ENCODE measurements at places on chromosomes 4 and X.

DNA sequence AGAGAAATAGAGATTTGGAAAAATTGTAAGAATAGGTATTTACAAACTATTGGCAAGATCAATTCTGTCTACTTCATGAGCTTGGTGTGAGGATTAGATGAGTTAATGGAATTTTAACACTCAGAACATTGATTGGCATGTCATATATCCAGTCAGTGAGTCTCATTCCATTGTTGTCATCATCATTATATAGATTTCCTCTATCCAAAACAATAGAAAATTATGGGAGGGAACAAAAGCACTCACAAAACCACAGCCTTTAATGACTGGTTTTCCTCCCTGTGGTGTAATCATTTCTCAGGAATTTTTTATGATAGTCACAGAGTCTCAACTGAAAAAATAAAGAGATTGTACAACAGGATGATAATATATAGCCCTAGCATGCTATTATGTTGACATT lies 21.1 kb downstream of the KLHL5 start:
- no peak for DNase-seq

DNA sequence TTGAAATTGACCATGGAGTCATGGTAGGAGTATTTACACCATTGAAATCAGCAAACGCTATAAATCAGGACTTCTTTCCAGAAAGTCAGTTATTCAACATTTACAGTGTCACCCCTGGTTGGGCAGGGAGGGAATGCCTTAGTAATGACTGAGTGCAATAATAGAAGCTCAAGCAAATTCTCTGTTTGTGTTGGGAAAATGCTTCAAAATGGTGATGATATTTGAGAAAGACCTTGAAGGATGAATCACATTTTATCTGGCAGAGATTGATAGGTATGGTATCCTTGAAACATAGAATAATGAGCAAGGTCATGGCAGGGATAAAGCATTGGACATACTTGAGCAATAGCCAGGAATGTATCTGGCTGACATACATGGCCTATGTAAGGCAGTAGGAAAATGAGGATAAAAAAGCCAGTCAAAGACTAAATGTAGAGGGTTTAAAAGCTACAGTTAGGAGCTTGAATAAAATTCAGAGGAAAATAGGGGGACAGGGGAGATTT lies 248.7 kb downstream of the FMR1NB start:
- no peak for DNase-seq

GRCh38 chrX:47933946-47934345 lies 69.8 kb downstream of the ZNF182 start:
- no peak for DNase-seq

- peak; percentile 32 for DNase-seq
Observed at GRCh38 chrX:129654652-129655546, at the start of gene APLN. Gene APLN, minus strand, starts transcription at chrX:129654956. Its CDS starts 326 bp downstream, at chrX:129654630.

GRCh38 chr4:63921561-63921960 lies 487.7 kb downstream of the TECRL start:
- DNase-seq: no peak

- no peak for DNase-seq
Observed at GRCh38 chr4:3372933-3373465, 68.8 kb upstream of the HGFAC start.

- no peak for DNase-seq
Observed at GRCh38 chr4:35772291-35772690, 472.0 kb downstream of the ARAP2 start.

DNA sequence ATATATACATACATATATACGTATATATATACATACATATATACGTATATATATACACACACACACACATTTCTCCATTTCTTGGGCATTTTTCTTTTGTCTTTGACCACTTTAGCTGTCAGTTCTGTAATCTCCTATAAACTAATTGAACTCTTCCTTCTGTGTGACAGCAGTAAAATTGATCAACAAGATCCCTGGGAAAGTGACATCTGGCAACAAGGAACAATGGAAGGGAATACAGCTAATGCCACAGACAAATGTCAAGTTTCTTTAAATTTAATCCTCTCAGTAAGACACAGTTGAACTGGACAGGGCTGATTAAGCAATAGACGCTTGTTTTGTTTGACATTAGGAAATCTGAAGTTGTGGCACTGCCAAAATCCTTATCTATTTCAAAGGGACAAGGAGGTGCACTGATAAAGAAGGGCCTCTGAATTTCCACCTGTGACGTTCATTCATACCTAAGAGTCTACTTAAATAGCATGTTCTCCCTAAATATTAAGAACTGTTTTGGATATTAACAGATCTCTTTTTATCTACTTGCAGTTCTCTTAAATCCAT lies 126.9 kb downstream of the RNF150 start:
- no peak for DNase-seq

DNA sequence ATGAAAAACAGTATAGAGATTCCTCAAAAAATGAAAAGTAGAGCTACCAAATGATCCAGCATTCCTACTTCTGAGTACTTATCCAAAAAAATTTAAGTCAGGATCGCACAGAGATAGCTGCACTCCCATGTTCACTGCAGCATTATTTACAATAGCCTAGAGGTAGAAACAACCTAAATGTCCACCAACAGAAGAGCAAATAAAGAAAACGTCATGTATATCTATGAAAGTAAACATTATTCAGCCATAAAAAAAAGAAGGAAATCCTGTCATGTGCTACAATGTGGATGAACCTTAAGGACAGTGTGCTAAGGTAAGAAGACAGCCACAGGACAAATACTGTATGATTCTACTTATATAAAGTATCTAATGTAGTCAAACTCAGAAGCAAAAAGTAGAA lies 12.4 kb downstream of the THOC2 start:
- DNase-seq: no peak

- no peak for DNase-seq
Observed at GRCh38 chr4:15385928-15386327, 41.9 kb upstream of the C1QTNF7 start.

DNA sequence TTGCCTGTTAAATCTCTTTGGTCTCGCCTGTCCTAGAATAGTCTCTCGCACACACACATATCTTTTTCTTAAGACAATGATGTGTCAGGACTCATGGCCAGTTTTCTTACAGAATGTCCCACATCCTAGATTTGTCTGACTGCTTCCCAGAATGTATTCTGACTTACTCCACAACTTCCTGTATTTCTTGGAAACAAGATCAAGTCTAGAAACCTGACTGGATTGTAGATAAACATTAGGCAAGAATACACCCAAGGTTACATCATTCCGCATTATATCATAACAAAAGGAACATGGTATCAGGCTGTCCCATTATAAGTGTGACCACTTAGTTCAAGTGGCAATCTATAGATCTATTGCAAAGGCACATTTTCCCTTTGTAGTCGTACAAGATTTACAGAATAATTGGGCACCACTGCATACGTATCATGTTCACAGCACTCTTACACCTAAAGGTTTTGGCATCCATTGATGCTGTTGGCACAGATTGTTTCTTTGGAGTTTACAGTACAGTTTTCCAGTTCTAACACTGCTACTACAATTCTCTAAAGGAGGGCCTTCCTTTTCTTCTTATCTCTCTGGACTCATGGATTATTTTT lies 56.4 kb downstream of the FBXW7 start:
- no peak for DNase-seq

- DNase-seq: no peak
Observed at GRCh38 chr4:98514741-98515469, 143.5 kb downstream of the TSPAN5 start.

DNA sequence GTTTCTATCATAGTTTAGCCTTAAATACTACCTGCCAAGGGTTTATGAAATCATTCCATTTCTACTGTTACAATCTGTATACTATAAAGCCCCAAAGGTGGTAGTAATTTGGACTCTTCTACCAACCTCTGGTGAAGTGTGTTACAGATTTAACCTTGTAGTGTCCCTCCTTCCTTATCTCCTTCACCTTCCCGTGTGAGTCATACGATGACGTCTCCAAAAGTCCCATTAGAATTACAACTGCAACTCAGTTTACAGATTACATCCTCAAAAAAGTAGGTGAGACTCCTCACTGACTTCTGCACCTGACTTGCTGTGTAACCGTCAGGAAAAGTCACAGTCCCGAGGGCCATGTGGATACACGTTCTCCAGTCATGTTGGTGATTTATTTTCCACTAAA lies 219.0 kb downstream of the DCTD start:
- DNase-seq: no peak

DNA sequence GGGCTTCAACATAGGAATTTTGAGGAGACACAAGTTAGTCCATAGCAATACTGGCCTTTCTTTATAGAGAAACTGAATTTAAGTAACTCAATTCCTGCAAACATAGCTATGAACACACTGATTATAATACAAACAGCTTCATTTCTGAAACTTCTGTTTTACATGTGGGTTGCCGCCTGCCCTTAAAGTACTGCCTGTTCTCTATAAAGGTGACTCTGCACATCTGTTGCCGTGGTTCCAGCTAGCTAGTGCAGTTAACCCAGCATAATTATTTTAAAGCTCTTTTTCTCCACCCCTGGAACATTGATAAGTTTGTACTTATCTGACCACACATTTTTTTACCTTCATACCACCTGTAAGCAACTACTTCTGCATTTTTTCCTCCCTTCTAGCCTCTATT lies 177.6 kb downstream of the NWD2 start:
- no peak for DNase-seq

DNA sequence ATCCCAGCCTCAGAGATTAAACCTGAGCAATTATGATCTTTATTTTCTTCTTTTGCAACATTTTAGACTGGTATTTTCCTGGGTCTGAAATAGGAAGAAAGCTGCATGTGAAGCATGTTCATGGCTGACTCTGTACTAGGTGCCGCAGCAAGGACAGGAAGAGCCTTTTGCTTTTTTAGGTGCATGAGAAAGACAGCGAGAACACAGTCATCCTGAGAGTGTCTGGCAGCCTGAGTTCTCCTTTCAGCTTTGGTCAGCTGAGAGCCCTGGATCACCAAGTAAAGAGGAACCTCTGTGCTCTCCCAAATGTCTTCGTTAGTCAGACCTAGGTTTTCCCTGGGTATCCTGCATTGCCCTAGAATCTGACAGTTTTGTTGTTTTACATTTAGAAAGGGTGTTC lies 29.8 kb downstream of the FAM149A start:
- no peak for DNase-seq

DNA sequence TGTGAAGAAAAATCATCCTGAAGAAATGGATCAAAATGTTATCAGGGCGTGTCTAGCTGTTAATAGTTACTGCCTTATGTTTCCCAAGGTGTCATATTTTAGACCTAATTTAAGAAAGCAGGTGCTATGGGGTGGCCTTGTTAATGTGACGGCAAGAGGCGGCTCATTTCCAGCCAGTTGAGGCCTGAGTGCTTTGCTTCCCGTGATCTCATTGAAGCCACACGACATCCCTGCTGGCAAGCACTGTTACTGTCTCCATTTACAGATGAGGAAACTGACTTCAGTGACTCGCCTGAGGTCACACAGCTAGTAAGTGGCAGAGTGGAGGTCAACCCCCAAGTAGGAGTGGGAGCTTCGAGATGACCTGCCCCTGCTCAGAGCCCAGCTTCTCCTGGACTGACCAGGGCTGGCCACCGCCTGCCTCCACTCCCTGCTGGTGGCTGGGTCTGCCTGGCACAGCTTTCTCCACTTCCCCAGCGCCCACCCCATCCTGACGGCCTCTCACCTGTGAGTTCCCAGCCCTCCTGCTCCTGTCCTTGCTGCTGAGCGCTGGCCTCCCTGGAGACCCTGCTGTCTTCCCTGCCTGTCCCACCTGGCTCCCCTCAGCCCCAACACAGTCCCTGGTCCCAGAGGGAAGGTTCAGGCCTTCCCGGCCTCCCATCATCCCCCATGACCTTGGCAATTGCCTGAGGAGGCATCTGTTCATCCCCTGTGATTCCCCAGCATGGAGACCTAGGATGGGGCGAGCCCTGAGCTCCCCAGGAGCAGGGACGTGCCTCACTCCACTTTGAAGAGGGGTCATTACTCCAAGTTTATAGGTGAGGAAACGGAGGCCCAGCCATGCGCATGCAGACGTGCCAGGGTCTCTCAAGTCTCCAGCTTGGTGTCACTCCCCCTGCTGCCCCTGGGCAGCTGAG lies 47.7 kb upstream of the SORCS2 start:
- DNase-seq: no peak

DNA sequence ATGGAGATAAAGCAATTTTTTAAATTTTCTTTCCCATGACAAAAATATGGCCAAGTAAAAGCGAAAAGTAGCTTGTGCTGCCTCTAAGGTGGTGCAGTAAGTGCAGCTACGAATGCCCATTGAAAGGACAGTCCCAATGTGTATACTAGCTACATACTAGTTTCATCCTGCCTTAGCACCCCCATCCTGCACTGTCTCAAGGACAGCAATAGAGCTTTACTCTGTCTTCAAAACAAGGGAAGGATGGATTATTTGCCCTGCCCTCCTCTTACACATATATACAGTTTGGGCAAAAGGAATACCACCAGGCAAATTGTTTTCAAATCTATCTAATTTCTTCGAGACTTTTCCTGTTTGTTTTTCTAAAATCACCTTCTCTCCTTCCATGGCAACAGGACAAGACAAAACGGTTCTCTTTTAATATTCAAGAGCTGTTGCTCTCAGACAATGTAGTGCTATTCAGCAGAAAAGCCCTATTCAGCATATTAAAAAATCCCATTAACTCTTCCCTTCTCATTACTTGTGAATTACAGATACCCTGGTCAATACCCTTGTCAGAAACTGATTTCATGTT lies 75.1 kb upstream of the SLC7A11 start:
- DNase-seq: no peak

GRCh38 chr4:22187203-22187820 lies 238.7 kb upstream of the KCNIP4 start:
- no peak for DNase-seq

GRCh38 chrX:113369056-113369455 lies 528.4 kb upstream of the AMOT start:
- DNase-seq: no peak

DNA sequence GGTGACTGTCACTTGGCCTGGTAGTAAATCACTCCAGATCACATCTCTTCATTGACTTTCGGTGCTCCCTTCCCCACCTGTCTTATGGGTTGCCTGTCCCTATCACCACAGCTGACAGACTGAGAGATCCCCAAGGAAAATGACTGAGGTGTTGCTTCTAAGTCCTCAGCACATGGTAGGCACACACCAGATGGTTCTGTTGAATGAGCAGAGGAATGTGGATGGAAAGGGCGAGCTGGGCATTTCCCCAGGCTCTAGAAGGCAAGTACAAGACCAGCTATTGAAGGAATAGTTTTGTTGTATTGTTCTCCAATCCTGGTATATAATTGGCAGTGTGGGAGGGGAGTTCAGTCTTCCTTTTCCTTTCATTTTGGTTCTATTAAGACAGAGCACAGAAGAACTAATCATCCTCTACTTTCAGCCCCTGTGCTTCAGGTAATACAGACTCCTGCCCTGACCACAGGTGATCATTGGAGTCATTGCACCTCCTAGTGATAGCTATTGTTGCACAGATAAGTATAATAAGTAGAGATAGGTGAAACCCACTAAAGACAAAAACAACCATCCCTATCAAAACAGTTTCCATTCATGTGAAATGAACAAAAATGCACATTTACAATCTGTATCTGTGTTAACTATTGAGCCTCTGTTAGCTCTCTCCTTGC lies 158.6 kb downstream of the TRAM1L1 start:
- DNase-seq: no peak

DNA sequence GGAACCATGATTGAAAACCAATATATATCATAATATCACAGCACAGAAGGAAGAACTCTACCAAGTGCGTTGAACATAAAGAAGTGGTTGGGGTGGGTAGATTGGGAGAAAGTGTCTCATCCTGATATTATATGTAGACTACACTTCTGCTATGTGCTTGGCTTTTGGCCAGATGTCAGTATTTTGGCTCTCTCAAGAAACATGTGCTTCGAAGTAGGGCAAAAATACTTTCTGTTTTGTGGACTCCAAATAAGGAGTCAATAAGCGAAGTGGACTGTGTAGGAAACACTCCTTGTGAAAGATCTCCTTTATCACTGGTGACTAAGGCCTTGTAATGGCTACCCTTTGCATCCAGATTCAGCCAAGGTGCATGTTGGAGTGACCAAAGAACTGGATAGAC lies 7.8 kb upstream of the HPSE start:
- DNase-seq: no peak
